ENCODE measurements at places on chromosomes 2 and 18. TPM values are rescaled to one million over a fixed set of nuclear protein-coding genes. Genes with fewer than 3 reads are reported as not detected.

The ANKRD36 gene
- total RNA-seq, result 6.5 TPM

The CENPA gene
- not detected for total RNA-seq

The LCT gene
- total RNA-seq, result not detected

The TXNDC2 gene
- total RNA-seq, result not detected

The CFAP65 gene
- not detected for total RNA-seq

The EN1 gene
- 0.13 TPM for total RNA-seq

The NTSR2 gene
- total RNA-seq, result not detected

The TDRD15 gene
- total RNA-seq, result not detected

- DNase-seq, result no peak
Measured at GRCh38 chr2:136496966-136497365, 268.4 kb upstream of the THSD7B start.

DNA sequence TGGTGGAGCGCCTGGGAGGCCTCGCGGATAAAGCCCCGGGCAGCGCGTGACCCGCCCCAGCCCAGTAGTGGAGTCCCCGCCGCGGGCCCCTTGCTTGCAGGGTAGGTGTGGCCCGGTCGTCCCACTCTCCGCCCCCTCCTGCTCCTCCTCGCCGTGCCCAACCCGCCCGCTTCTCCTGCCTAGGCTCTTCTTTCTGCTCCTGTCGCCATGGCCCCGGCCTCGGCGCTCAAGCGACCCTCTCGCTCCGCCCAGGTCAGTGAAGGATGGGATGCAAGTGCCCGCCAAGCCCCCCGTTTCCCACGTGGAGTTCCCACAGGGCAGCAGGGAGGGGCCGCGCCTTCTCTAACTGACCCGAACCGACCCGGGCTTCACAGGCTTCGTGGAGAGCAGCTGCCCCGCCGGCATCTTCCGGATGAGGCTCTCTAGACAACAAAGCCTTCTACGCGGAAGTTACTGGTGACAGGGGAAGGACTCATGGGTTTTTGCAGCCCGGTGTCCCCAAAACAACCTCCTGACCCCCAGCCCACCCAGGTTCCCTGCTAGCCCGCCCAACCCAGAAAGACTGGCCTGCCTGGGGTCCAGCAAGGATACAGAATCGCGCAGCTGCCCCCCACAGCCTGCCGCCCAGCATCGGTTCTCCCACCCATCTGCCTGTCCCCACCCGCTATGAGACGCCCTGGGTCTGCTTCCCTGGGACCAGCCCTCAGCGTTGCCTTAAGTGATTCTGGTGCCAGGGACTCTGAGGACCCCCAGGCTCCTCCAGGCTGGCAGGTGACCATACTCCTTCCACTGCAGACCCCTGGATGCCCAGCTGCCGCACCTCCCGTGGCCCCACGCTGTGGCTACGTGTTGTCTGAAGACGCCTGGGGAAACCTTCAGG, 32.8 kb downstream of the TTC32 start:
- no peak for DNase-seq

DNA sequence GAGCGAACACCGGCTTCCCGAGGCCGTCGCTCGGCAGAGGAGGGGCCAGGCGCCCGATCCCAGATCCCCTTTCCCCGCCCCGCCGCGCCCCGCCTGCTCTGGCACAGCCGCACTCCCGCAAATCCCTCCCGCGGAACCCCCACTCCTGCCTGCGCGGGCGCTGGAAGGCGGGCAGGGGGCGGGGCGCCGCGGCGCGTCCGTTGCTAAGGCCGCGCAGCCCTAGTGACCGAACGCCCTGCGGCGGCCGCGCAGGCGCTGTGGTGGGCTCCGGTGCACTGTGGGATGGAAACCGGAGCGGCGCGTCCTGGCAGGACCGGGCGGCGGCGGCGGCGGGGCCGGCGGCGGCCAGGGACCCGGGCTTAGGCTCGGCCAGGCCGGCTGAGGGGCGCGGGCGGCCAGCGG, at the start of gene TRAF3IP1:
TRAF3IP1 (plus strand) TSS at position 273 of the 402 bp plus-strand sequence. CDS start 145 bp downstream, outside the sequence.
- peak; percentile 94 for DNase-seq

DNA sequence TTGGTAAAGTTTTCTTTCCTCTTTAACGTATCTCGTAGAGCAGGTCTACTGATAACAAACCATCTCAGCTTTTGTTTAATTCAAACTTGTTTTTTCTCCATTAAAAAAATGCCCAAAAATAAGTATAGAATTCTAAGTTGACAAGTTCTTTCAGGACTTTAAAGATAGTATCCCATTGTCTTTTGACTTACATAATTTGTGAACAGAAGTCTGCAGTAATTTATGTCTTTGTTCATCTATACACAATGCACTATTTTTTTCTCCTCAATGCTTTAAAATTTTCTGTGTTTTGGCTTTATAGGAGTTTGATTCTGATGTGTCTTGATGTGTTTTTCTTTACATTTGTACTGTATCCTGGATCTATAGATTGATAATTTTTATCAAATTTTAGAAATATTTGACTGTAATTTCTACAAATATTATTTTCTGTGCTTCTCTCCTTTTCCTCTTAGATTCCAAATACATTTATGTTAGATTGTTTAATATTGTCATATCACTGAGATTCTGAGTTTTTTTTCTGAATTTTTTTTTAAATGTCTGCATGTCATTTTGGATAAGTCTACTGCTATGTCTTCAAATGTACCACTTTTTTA, 143.3 kb downstream of the FTCDNL1 start:
- no peak for DNase-seq

DNA sequence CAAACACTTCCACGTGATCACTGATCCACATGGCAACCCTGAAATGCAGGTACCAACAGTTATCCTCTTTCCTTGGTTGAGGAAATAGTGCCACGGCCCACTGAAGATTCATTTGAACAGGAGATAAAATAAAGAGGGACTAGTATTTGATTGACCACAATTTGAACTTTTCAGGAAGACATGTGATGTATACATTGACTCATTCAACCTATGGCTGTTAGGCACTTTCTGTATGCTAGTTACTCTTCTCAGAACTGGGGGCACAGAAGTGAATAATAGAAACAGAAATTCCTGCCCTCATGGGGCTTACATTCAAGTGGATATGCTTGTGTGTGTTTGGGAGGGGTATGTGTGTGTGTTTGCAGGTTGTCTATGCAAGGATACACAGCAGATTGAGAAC, 199.6 kb downstream of the PRKCE start:
- DNase-seq, result no peak

DNA sequence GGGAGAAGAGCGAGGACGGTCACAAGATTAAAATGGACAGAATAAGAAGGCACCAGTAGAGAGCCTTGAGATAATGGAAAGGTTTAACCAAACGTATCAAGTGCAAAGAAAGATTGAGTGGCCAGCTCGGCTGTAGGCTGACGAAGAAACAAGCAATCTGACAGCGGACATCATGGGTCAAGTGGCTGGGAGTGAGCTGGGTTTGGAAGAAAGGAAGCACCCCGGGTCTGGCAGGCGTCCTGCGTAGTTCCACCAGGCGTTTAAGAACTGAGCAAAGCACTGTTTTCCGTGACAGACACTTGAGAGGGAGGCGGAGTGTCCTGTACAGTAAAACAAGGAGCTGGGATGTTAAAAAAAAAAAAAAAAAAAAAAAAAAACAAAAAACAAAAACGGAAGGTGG, 27.1 kb downstream of the DAPL1 start:
- DNase-seq, result no peak

DNA sequence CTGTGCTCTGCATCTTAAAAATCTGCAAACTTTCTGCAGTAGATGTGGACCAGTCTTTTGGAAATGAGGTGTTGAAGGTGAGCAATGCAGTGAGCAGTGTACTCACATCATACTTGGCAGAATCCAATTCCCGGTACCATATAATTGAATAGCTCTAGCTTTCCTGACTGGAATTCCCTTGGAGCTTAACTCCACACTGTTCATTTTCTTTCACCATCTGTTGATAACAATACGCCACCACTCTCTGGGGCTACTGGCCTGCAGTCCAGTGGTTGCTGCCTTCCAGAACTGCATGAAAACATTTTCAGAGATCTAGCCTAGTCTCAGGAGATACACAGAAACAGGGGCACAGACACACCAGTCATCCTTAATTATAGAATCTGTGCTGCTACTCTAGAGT, 820.0 kb upstream of the NXPH2 start:
- no peak for DNase-seq

DNA sequence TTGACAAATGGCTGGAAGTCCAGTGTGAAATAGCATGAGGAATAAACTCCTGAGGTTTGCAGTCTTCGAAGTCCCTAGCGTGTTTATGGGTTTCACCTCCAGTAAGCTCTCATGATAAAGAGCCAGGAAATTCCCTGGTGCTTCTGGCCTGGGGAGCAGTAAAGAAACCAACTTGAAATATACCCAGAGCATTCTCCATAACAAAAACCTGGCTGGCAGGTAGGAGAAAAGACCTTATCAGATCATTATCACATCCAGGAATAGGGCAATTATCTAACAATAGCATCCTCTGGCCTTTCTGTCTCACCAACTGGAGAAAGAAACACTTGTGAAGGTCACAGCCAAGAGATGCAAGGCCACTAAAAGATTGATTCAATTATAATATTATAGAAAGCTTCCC, 513.6 kb upstream of the LRRTM4 start:
- DNase-seq, result no peak

Data from cardiac septum (tissue), 1 donor.